ENCODE measurements at places on chromosomes 2 and 18. TPM values are rescaled to one million over a fixed set of nuclear protein-coding genes. Genes with fewer than 3 reads are reported as not detected.

NGEF gene
- polyA plus RNA-seq = 0.52 TPM

AQP12A gene
- not detected for polyA plus RNA-seq

ERLEC1 gene
- polyA plus RNA-seq = 41.6 TPM

PSD4 gene
- 0.55 TPM for polyA plus RNA-seq

FAP gene
- polyA plus RNA-seq = 74.1 TPM

ACOXL gene
- not detected for polyA plus RNA-seq

PSMA8 gene
- polyA plus RNA-seq = not detected

ATP8B1 gene
- 57.7 TPM for polyA plus RNA-seq

DSC3 gene
- 0.01 TPM for polyA plus RNA-seq

RAPGEF4 gene
- polyA plus RNA-seq = 1.7 TPM

CNTNAP5 gene
- polyA plus RNA-seq = not detected

KIAA2012 gene
- polyA plus RNA-seq = 0.04 TPM

DYNAP gene
- not detected for polyA plus RNA-seq

SCN7A gene
- 0.39 TPM for polyA plus RNA-seq

FIGN gene
- polyA plus RNA-seq = 0.46 TPM

SP140L gene
- 11.2 TPM for polyA plus RNA-seq

TNFRSF11A gene
- polyA plus RNA-seq = 0.09 TPM

PRPF40A gene
- polyA plus RNA-seq = 49.1 TPM

FOXD4L1 gene
- polyA plus RNA-seq = not detected

SS18 gene
- polyA plus RNA-seq = 116 TPM

RNU2-63P gene
- polyA plus RNA-seq = not detected

ANKRD30B gene
- not detected for polyA plus RNA-seq

CTDSP1 gene
- polyA plus RNA-seq = 68.2 TPM

CDCA7 gene
- 18.7 TPM for polyA plus RNA-seq

SLC4A3 gene
- polyA plus RNA-seq = 6.1 TPM

RND3 gene
- 136 TPM for polyA plus RNA-seq

PPP1CB gene
- 20.4 TPM for polyA plus RNA-seq

EVX2 gene
- polyA plus RNA-seq = not detected

TEKT4 gene
- not detected for polyA plus RNA-seq

RTTN gene
- polyA plus RNA-seq = 5.8 TPM

MGAT4A gene
- polyA plus RNA-seq = not detected

ZSWIM2 gene
- 0.09 TPM for polyA plus RNA-seq

IHH gene
- not detected for polyA plus RNA-seq

ANKRD29 gene
- 0.07 TPM for polyA plus RNA-seq

MRPL44 gene
- polyA plus RNA-seq = 13.9 TPM

LRRTM4 gene
- polyA plus RNA-seq = not detected

GAL3ST2 gene
- not detected for polyA plus RNA-seq

CWC22 gene
- polyA plus RNA-seq = 3.5 TPM

SCG2 gene
- 0.46 TPM for polyA plus RNA-seq

SUMO1 gene
- 72.3 TPM for polyA plus RNA-seq

WDPCP gene
- 2.0 TPM for polyA plus RNA-seq

REG3A gene
- polyA plus RNA-seq = not detected

SLC40A1 gene
- polyA plus RNA-seq = 1.3 TPM

CENPO gene
- 20.1 TPM for polyA plus RNA-seq

SERPINB13 gene
- not detected for polyA plus RNA-seq

STARD6 gene
- not detected for polyA plus RNA-seq

CXCR1 gene
- not detected for polyA plus RNA-seq

INO80B gene
- polyA plus RNA-seq = 9.2 TPM

FBLN7 gene
- 1.0 TPM for polyA plus RNA-seq

POTEI gene
- polyA plus RNA-seq = not detected

CHRNG gene
- not detected for polyA plus RNA-seq
